Stimulated activated CD4-positive, alpha-beta T cell treated with anti-CD3 and anti-CD28 coated beads, Interleukin-1b, Interleukin-23, amount 100 ng/mL, for 4 hours (primary cell): ENCODE measurements at places on chromosomes 1 and 21.

- DNase-seq = no peak
Observed at GRCh38 chr21:40839521-40839920, 7.4 kb downstream of the DSCAM start.

DNA sequence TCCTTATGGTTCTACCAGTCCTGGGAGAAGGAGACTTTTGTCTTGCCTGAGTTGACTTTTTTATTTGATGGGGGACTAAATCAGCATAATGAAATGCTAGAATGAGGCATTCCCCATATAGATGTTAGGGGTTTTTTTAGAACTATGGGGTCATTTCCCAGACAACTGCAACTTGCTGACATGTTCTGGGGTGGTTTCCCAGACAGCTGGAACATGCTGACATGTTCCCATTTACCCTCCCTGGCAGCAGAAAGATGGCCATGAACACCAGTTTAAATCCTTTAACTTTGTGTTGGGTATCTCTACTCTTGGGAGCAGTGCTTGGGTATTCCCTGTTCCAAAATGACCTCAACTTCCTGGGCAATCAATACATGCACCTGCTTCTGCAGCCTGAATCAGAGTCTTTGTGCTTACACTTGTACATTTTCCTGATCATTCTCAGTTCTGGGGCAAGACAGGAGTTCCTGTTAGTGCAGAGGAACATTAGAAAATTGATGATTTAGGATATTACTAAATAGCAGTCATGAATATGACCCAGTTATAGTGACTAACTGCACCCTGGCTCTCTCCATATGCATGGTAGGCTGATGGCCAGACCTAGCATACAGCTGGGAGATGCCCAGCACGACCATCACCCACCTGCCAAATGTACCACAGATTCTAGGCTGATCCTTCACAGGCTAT lies 75.4 kb upstream of the CD5L start:
- no peak for DNase-seq

DNA sequence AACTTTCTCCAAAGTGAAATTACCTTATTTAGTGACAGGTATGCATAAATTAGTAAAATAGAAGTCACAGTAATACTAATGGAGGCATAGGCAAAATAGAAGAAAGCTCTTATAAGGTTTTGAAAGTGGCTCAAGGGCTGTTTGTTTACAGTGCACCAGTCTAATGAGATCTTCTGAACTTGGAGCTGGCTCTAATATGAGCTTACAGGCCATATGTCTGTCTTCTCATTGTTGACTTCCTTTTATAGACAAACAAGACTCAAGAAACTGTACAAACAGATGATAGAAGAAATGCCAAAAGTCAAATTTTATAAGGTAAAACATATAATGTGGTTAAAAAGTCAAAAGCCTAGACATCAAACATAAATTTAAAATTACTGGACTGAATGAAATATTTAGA lies 207.5 kb upstream of the NEGR1 start:
- no peak for DNase-seq

- DNase-seq = no peak
Observed at GRCh38 chr1:231512147-231512698, 16.2 kb upstream of the TSNAX start.

GRCh38 chr1:234586304-234586703 lies 23.7 kb downstream of the IRF2BP2 start:
- no peak for DNase-seq

DNA sequence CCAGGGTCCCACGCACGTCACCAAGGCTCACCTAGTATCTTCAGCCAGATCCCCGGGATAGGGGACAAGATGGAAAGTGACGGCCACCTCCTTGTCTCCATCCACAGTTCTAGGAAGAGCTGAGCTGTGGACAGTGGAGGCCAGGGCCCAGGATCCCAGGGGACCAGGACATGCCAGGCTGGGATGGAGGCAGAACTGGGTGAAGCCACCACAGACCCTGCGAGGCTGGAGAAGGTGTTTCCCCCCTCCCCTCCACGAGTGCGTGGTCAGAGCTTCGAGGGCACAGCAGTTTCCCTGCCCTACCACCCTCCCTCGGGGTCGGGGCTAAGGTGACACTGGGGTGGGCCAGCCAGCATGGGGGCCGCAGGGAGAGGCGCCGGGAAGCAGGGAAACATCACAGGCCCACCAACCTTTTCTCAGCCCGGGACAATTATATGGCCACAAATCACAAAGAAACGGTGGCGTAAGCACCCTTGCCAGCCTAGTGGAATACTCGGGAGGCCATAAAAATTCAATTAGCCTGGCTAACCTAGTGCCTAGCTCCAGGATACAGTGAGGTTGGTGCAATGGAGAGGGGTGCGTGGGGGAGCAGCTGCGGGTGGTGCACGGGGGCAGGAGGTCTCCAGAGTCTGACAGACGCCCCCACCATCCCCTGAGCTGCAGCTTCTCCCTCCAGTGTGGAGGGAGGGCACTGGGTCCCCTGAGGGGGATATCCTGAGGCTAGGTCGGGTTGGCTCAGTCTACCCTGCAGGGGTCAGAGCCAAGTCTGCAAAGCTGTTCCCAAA lies 13.4 kb downstream of the DRAXIN start:
- DNase-seq = no peak

- no peak for DNase-seq
Observed at GRCh38 chr1:68745011-68745410, 248.1 kb upstream of the DEPDC1 start.

DNA sequence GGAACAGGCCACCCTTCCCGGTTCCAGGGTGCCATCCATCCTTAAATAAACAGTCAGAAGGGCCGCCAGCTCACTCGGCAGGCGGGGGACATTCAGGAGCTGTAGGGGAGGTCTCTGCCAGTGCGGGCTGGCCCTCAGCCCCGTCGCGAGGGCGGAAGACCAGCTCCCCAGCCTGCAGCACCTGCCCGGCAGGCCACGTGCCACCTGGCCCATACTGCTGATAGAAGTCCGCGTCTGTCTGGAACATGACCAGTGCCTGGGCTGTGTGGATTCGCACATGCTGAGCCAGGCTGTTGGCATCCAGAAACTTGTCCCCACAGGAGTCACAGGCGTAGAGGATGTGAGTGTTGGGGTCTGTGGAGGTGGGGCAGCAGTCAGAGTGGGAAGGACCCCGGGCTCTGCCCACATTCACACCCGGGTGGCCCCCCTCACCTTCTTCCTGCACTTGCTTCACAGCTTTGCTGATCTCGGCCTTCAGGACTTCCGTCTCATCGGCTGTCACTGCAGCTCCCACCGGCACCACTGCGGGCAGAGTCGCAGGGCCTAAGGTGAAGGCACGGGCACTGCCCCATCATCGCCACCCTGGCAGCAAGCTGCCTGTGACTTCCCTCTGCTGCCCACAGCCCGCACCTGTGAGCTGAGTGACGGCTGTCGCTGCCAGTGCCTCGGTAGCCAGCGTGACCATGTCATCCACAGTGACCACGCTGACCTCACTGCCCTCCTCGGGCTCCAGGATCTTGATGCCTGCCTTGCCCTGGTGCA lies 33.8 kb downstream of the ZBTB17 start:
- no peak for DNase-seq
